ENCODE measurements at places on chromosomes 11 and 22.

DNA sequence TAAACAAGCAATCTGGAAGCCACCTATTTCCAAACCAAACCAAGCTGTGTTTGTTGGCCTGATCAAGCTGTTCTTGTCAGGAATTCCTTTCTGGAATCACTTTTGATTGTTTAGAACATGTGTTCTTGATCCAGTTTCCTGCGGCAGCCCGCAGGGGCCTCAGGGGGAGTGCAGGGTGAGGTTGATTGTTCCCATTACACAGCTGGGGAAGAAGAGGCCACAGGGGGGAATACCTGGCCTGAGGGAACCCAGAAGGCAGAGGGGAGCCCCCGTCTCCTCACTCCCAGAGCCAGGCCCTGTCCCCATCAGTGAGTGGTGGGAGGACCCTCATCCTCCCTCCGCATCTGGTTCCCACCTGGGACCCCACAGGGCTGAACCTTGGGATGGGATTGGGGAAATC is 4.2 kb downstream of the MRGPRD start:
- no peak for DNase-seq

DNA sequence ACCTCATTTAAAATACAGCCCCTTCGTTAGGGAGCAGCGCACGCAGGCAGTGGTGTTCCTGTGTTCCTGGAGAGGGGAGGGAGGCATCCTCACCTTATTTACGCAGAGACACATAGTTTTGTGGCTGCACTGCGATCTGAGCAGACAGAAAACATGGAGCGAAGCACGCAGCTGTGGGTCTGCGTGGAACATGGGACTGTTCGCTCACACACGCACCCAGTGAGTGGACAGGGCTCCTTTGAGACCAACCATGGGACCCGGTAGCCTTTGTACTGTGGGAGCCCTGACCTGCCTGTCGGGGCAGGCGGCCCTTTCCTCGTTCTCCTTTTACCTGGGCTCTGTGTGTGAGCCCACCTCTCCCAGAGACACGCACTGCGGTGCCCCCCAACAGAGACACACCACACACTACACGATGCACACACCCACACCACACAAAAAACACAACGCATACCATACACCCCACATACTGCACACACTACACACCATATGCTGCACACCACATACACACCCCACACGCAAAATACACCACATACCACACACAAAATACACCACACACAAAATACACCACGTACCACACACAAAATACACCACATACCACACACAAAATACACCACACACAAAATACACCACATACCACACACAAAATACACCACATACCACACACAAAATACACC is 1245.7 kb downstream of the BRD1 start:
- no peak for DNase-seq

GRCh38 chr11:40023724-40024123 is 1435.7 kb downstream of the LRRC4C start:
- no peak for DNase-seq

GRCh38 chr11:4704054-4704789 is at the start of gene MMP26:
Gene MMP26, plus strand, starts transcription at chr11:4704784.
- no peak for DNase-seq

- no peak for DNase-seq
These were observed 515.3 kb downstream of the JRKL start for GRCh38 chr11:96905143-96905542.

All from NCI-H524 (cell line).